ENCODE measurements at places on chromosomes 6 and 20.

- peak; percentile 26 for DNase-seq
These were observed 206.1 kb upstream of the PRDM1 start for GRCh38 chr6:105880030-105880492.

DNA sequence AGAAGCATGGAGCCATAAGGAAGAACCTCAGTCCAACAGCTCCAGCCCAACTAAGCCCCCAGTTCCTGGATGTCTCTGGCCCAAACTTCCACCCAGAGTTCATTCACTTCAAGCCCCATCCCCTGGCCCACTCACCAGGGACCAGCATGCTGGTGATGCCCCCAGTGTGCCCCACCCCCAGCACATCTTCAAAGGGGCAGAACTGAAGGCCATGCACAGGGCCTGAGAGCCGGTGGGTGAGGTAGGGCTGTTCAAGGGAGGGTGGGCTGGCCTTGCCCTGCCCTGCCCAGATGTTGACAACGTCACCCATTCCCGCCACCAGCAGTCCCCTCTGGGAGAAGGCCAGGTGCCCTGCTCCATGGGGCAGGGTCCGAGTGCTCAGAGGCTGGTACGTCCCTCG, 3.6 kb downstream of the B3GALT4 start:
- no peak for DNase-seq

DNA sequence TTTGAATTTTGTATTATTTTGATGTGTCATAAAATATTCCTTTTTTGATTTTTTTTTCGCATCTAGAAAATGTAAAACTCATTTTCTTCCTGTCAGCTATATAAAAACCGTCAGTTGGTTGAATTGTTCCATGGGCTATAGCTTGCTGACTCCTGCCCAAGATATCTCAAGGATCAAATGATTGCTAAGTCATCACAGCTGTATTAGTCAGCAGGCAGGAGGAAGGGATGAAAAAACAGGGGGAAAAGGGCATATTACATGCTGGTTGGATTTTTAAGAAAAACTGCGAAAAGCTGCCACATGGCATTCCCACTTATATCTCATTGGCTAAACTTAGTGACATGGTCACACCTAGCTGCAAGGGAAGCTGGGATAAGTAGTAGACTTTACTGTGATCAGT, 569.9 kb downstream of the BCKDHB start:
- no peak for DNase-seq

DNA sequence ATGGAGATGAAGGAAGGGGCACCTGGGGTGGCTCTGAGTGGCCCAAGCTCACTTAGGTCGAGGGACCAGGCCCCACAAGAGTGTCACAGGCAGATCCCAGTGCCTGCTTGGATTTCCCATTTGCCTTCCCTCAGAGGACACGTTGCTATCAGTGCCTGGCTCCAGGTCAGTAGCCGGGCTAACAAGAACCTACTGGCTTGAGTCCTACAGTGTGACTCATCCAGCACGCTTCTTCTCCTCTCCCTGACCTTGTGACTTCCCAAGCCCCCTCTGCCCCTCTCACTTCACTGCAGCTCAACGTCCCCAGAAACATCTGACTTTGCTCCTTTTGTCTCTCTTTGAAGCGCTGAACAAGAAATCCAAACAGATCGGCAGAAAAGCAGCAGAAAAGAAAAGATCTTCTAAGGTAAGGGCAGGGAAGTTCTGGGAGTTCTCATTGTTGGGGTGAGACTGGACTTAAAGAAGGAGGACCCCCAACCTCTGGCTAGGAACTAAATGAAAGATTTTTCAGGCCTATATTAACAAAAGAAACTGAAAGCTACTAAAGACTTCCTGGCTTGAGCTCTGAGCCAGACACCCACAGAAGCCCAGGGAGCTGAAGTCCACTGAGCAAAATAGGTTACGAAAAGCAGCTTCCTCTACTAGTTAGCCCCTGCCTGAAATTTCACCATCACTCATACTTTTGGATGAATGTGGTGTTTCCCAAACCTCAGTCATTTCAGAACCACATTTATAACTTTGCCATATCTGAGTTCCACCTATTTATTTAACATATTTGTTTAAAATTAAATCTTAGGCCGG, 21.5 kb downstream of the ASIP start:
- no peak for DNase-seq

Measured in activated CD4-positive, alpha-beta T cell treated with anti-CD3 and anti-CD28 coated beads for 24 hours (primary cell).